ENCODE measurements at places on chromosomes 2 and 18.

DNA sequence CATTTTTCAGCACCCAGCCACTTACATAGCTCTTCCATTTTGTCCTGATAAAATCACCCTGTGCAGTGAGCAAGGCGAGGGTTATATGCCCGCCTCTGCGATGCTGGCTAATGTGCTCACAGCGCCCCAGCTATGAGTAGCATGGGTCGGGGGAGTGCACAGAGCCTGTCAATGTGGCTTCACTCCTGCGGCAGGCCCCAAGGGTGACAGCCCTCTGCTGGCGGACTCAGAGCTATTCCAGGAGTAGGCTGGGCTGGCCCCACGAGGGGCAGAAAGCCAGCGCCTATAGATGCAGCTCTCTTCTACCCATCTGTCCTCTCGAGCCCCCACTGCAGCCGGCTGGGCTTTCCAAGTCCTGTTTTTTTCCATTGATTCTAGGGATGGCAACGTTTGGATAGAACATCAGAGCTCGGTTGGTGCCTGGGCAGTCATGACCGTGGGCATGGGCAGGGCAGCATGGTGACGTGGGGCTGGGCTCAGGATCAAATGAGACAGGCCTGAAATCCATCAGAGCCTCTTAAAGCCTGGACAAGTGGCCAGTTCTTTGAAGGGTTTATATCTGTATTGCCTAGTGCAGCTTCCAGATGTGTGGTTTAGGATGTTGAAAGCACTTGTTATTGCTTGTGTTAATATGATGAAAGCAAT is 134.7 kb downstream of the MCFD2 start:
- no peak for DNase-seq

GRCh38 chr2:145066151-145066661 is 546.3 kb upstream of the ZEB2 start:
- DNase-seq: no peak

- DNase-seq: no peak
Observed at GRCh38 chr2:222268311-222268990, 30.3 kb downstream of the PAX3 start.

- no peak for DNase-seq
Observed at GRCh38 chr18:63590966-63591695, 4.0 kb downstream of the SERPINB13 start.

DNA sequence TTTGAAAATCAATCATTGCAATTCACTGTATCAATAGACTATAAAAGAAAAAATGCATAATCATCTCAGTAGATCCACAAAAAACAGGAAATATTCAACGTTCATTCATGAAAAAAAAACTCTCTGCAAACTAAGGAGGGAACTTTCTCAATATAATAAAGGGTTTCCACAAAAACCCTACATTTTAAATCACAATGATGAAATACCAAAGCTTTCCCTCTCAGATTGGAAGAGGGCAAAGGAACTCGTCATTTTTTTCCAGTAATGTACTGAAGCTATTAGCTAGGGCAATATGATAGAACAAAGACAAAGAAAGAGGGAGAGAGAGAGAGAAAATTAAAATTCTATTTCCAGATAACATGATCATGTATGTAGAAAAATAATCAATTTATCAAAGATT is 167.1 kb upstream of the RBMS1 start:
- DNase-seq: no peak

GRCh38 chr18:79458131-79458838 is 62.6 kb downstream of the NFATC1 start:
- no peak for DNase-seq

DNA sequence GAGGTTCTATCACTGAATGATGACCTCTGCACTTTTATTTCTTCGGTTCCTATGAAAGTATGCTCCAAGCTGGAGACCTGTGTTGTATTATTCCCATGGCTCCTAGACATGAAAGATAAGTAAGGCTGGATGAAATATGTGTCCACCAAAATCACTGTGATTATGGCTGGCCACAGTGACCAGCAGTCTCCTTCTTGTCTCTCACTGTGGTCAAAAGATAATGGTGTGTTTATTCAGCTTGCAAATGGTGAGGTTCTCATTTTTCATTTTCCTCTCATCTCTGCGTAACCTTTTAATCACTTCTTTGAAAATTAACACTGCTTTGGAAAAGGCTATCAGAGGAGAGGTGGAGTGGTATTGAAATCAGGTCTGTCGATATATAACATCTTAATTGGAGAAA is 107.8 kb upstream of the DAPL1 start:
- DNase-seq: no peak

- no peak for DNase-seq
Observed at GRCh38 chr2:133484106-133484505, 84.2 kb downstream of the NCKAP5 start.

- DNase-seq: no peak
Observed at GRCh38 chr18:13797157-13797611, 26.8 kb upstream of the MC5R start.

DNA sequence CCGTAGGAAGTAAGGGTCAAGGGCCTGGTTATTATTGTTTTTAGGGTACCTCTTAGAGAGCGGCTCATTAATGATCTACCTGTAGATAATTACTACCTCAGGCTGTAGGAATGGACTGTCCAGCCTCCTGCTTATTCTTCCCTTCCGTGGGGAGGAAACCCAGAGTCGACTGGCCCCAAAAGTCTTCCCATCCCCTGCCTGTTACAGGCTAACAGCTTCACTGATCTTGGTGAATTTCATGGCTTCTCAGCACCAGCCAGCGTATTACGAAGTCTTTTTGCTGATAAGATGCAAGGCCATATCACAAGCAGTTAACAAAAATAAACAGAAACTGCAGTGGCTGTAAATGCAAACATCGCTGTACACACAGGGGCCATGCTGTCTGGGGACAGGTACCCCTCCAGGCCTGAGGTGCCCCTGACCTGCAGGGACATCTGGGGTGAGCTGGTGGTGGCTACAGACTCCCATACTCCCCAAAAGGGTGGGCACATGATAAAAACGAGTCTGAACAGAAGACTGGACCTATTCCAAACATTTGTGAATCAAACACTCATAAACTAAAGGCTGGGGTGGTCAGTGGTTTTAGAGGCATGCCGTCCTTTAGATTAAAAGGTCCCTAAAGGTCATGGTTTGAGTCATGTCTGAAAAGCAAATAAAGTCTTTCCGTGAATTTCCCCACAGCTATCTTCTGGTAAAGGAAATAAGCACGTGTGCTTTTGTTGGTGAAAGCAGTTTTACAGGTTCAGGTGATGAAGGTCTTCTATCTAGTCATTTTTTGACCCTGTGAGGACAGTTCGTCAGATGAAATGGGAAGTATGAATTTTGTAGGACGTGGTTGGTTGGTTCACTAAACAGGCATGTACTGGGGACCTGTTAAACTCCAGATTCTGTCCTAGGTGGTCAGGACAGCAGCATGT is 36.7 kb downstream of the TTC39C start:
- no peak for DNase-seq

DNA sequence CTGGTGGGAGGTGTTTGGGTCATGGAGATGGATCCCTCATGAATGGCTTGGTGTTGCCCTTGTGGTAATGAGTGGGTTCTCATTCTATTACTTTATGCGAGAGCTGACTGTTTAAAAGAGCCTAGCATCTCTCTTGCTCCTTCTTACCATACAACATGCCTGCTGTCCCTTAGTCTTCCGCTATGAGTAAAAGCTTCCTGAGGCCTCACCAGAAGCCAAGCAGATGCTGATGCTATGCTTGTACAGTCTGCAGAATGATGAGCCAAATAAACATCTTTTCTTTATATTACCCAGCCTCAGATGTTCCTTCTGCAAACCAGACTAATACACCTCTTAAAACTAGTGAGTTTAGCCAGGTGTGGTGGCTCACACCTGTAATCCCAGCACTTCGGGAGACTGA is 23.1 kb downstream of the EVA1A start:
- DNase-seq: no peak

DNA sequence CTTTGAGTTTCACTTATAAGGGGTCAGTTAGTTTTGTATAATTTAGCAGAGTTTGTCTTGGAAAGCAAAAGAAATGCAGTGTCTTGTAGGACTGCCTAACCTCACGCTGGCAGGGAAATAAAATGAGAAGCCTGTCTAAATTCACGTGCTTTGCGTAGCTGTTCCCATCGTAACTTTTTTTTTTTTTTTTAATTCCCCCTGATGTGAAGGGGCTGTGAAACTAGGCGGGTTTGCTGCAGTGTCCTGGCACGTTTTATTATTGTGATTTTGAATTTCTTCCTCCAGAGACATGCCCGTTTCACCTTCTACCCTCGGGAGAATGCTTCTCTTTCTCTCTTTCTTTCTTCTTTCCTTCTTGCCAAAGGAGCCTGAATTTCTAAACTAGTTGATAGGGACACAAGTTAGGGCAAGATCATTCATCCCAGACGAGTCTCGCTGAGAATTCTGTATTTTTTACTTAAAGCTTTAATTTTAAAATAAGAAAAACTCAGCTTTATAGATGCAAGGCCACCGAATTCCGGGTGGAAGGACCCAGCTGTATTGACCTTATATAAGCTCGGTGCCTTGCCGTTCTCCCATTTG is 2.3 kb downstream of the MEIS1 start:
- no peak for DNase-seq

DNA sequence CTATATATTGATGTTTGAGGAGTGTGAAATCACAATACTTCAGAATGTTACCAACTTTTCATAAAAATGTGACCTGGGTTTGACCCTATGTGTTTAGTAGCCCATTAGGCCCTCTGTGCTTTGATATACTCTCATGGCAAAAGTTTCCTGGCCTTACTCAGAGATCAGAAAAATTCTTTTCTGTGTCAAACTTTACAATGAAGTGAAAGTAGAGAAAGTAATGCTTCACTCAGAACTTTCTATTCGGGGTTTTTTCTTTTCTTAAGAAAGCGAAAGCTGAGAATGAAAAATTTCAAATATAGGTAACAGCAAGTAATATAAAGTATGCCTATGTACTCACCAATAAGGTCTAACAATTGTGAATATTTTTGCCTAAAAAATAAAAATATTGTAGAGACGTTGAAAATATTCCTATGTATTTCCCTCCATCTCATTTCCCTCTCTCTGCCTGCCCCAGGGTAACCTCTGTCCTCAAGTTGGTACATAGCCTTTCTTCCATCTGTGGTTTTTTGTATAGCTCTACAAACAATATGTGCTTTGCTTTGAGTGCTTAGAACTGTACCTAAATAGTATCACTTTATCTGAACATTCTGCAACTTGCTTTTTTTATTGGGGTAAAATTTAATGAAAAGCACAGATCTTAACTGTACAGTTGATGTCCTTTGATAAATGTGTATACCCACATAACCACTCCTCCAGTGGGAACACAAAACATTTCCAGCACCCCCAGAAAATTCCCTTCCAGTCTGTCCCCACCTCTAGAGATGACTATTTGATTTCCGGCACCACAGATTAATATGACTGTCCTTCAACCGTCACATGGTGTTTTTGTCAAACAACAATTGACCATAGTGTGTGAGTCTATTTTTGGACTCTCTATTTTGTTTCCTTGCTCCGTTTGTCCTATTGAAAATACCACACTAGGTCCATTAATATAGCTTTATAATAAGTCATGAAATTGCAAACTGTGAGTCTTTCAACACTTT is 10.3 kb upstream of the ACKR3 start:
- no peak for DNase-seq

- DNase-seq: no peak
Observed at GRCh38 chr18:67553437-67553836, 36.9 kb upstream of the DSEL start.

DNA sequence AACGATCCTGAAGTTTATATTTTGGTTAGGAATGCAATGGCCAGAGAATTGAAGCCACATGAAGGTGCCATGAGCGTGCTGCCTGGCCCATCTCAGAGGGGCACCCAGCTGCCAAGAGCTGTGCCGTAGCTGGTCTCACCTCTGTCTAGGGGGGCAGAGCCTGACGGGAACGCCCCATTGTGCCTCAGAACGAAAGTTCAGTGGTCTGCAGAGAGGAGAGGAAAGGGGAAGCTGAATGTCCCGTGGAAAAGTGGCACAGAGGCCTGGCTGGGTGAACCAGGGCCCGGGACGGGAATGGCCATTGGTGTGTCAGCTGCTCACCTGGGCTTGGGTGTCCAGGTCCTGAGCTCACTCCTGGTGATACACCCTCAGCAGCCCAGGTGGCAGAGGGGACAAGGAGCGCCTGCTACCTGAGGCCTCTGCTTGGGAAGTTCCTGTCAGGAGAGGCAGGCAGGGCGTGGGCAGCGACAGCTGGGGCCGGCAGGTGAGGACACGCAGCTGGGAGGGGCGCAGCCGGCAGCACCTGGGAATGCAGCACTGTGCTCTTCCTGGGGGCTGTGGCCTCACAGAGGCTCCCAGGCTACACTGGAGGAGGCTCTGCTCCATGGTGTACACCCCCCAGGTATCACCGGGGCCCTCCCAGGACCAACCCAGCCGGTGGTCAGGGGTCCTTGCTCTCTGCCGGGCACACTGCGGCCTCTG is 67.3 kb downstream of the PARD6G start:
- DNase-seq: no peak

- no peak for DNase-seq
Observed at GRCh38 chr18:22337306-22337705, 80.4 kb downstream of the CTAGE1 start.

GRCh38 chr2:76684756-76685155 is 837.4 kb downstream of the LRRTM4 start:
- no peak for DNase-seq

- DNase-seq: no peak
Observed at GRCh38 chr2:31382452-31383120, 32.0 kb downstream of the XDH start.

DNA sequence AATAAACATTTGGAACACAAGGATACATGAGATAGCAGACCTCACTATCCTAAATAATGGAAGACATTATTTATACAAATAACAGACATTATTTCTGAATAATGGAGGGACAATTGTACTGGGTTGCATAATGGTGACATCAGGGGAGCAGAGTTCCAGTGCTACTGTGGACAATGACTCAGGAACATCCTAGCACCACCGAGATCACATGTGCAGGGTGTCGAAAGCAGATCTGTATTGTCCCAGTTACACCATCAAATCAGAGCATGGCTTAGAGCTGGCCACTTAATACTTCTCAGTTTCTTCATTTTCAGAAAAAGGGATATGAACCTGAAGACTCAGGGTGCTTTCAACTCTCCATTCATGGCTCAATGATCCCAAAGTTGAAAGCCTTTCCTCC is 249.1 kb upstream of the RBMS1 start:
- DNase-seq: no peak
